ENCODE measurements at places on chromosomes 6 and 20.

- no peak for DNase-seq
Measured at GRCh38 chr6:45377043-45377553, 636 bp downstream of the SUPT3H start.

GRCh38 chr6:100283285-100283684 lies 181.4 kb downstream of the SIM1 start:
- DNase-seq, result no peak

- DNase-seq, result no peak
Measured at GRCh38 chr6:166721576-166721975, 94.5 kb upstream of the RPS6KA2 start.

DNA sequence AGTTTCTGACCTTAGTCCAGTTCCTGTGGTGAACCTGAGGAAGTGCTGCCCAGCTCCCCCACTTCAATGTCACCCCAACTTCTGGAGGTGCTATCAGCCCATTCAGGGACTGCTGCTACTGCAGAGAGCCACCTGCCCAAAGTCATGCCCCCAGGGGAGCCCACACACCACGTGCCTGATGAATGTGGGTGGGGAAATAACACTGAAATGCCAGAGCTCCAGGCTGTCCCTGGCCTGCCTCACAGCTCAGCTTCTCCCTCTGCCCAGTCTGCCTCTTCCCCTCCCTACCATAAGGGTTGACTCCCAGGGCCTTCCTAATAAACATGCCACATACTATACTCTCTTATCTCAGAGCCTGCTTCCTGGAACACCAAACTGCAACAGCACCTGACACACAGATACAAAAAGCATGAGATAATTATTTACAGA lies 276.4 kb upstream of the MOCS1 start:
- no peak for DNase-seq

GRCh38 chr6:114364301-114364700 lies 21.5 kb upstream of the HS3ST5 start:
- no peak for DNase-seq

GRCh38 chr20:41264819-41265218 lies 52.7 kb downstream of the ZHX3 start:
- no peak for DNase-seq

DNA sequence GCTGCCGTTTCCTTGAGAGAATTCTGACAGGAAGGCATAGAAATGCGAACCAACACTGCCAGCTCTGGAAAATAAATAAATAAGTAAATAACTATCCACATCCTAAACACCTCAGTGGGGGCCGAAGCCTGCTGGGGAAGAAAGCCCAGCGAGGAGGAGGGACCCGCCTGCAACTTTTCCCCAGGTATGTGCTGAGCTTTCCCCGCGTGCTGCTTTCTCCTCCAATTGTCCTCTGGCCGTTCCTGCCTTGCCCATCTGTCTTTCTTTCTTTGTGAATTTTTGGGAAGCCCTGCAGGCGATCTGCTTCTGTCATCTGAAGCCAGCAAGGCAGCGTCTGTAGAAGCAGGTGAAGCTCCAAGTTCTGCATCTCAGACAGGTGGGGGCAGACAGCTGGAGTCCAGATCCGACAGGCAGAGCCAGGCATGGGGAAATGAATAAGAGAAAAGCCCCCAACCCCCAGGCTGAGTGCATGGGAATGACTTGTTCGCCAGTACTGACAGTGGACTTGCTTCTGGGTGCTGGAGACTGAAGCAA lies 49.2 kb upstream of the IL17A start:
- no peak for DNase-seq

- no peak for DNase-seq
Measured at GRCh38 chr6:101108286-101108685, 227.2 kb upstream of the ASCC3 start.

GRCh38 chr20:15945289-15945688 lies 628.0 kb downstream of the KIF16B start:
- DNase-seq, result no peak

- no peak for DNase-seq
Measured at GRCh38 chr6:112441607-112442006, 94.5 kb downstream of the RFPL4B start.

- no peak for DNase-seq
Measured at GRCh38 chr20:54084727-54085388, 14.5 kb upstream of the BCAS1 start.

- DNase-seq, result no peak
Measured at GRCh38 chr6:159056432-159056831, 11.6 kb upstream of the TAGAP start.

GRCh38 chr20:63035603-63036185 lies 28.9 kb upstream of the BHLHE23 start:
- no peak for DNase-seq

DNA sequence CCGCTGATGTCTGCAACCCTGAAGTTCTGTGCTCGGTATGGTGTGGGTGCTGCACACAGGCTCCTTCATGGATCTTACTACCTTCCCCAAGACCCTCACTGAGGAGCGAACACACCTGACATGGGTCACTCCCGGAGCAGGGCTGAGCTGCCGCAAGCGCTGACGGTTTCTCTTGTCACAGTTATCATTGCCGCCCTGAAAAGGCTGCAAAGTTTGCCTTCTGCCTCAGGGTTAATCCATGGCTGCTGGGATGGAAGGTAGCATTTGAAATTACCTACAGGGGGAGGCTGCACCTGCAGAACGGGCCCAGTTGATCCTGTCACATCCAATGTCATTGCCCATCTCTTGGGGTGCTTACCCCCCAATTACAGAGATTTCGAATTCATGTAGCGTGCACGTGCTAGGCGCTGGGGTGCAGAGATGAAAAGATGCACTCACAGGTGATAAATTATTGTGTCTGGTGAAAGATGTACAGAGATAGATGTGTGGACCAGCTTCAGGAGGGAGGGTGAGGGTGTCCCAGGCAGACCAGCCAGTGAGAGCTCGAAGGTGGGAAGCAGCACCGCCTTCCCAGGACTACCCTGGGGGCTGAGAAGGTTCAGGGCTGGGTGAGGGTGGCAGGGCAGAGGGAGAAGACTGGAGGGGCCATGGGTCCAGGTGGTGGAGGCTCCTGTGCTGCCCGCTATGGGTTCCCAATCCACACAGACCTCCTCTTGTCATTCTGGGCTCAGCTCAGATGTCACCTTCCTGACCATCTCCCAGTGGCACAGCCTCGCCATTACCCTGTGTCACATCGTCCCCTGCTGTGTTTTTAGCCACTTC lies 120.1 kb downstream of the SYCP2 start:
- no peak for DNase-seq

DNA sequence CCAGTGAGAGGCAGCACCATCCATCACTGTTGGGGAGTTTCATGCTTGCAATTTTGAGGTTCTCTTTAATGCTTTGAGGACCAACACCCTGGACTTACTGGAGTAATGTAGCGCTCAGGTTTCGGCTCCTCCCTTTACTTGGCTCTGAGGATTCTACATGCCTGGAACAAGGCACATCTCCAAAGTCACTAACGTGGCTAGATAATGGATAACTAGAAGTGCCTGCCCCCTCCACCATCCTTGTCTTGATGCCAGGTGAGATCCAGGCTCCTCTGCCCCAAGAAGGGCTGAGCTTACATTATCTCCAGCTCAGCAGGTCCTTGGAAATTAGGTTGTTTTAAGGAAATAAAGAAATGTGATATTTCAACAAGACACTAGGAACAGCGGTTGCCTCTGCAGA lies 75.5 kb upstream of the ZNFX1 start:
- DNase-seq, result no peak

DNA sequence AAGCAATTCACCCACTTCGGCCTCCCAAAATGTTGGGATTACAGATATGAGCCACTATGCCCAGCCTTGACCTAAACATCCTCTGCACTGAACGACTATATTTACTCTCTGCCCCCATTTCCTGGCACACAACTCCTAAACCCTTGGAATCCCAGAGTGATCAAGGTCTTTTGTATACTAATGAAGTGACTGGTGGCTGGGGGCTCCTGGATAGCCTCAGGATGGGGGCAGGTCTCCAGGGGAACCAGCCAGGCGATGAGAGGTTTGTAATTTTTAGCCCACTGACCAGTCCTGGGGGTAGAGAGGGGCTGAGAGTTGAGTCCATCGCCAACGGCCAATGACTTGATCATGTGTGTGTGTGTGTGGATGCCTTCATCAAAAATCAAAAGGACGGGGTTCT lies 71.1 kb downstream of the FAM50B start:
- DNase-seq, result no peak

DNA sequence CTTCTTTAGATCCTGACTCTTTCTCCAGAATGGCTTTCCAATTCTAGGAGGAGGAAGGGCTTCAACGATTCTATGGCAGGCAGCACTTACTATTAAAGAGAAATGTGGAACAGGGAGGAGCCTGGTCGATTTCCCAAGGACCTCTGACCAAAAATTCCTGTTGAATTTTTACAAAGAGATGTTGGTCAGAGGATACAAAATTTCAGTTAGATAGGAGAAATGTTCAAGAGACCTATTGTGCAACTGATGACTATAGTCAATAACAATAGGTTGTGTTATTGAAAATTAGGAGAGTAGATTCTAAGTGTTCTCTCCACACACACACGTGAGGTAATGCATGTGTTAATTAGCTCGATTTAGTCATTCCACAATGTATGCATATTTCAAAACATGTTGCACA lies 130.1 kb upstream of the TNFAIP3 start:
- DNase-seq, result no peak

DNA sequence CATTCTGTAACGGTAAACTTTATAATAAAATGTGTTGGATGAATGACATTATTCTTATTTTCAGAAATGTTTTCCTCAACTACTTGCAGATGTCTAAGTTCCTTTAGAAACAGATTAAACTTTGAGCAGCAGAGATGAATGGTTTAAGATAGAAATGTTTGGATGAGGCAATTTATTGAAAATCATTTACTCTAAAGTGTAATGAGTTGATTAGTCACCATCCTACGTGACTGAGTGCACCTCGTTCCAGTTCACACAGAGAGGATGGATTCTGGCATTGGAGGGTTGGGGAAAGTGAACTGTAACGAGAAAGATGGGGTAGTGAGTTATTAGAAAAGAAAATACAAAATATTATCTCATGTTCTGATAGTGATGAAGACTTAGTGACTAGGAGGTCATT lies 28.7 kb downstream of the SMPDL3A start:
- DNase-seq, result no peak

DNA sequence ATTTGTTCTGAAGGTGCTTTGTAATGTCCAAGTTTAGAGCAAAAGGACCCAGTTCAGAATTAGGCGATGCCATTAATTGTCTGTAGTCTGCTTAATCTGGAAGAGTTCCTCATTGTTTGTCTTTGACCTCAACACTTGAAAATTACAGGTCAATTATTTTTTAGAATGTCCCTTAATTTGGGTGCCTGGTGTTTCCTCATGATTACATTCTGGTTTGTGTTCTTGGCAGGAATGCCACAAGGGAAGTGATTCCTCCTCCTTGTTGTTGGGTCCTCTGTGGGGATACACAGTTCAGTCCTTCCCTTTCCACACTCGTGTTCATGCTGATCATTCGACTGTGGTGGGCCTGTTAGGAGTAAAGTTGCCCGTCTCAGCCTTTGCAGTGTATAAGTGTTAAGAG lies 207.3 kb downstream of the JARID2 start:
- no peak for DNase-seq

GRCh38 chr6:160005861-160006540 lies 37.1 kb downstream of the IGF2R start:
- no peak for DNase-seq

GRCh38 chr6:65546894-65547293 lies 160.1 kb downstream of the EYS start:
- no peak for DNase-seq

DNA sequence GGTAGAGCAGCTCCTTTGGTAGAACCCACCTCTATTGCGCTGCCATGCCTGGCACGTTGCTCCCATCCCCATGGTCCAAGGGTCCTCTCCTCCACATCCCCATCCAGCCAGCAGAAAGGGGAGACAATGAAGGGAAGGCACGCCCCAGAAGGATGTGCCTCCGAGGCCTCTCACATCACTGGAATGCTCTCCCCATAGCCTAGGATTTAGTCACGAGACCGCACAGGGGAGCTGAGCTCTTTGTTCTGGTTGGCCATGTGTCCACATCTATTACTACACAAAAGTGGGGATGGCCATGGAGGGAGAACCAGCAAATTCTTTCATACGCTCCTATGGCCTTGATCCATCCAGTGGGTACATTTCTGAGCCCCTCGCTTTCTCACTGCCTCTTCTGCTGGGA lies 60.5 kb upstream of the SALL4 start:
- no peak for DNase-seq

GRCh38 chr6:18185624-18186023 lies 30.4 kb downstream of the KDM1B start:
- no peak for DNase-seq

DNA sequence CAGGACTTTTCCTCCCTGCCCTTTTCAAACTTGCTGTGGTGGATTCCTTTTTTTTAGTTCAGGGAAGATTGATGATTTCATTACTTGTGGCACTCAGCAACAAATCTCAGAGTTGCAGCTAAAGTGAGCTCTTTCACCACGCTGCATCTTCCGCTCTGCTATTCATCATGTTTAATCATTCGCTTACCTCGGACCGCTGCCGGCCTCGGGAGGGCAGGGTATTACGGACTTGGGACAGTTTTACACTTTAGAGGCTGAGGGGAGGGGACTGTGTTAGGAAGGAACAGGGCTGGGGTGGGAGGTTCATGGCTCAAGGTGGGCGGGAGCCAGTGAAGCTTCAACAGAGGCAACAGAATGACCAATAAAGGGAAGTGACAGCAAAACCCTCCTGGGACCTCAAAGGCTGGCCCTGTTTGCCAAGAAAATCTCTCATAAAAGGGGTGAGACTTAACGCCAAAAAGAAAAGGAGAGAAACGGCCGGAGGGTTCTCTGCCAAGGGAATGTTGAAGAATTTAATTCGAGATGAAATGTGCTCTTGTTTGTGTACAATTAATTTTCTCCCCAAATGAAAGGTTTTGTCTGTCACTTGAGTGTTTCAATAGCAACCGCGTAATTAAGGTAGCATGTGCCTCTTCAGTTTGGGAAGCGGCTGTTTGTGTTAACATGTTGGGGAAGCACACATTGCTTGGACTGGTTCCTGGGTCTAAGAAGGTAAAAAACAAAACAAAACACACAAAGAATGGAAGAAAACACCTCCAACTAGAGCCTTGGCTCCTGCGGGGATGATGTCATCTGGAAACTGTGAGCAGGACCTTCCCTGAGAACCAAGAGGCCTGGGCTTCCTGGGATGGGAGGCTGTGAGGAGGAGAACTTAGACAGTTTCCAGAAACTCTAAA lies 72.5 kb upstream of the SULF2 start:
- no peak for DNase-seq

- no peak for DNase-seq
Measured at GRCh38 chr6:36301781-36302180, 31.9 kb downstream of the PNPLA1 start.

- DNase-seq, result no peak
Measured at GRCh38 chr20:48706710-48707365, 121.0 kb downstream of the PREX1 start.

DNA sequence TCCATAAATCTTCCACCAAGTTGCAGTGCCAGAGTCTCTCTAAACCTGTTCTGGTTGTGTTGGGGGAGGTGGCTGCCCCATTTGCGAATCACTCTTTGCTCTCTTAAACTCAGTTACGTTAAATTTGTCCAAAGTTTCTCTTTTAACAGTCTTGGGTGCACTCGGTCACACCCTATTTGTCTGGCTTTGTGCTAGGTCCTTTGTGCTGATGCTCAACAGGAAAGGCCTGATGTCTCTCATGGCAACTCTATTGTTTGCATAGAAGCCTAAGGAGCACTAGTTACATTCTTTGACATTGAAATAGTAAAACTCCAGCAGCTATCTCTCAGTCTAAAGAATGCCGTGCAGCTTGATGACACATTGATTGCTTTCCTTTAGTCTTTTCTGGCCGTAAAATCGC lies 105.1 kb downstream of the TRMT11 start:
- no peak for DNase-seq
